Progenitor cell of endocrine pancreas (in vitro differentiated cells): ENCODE measurements at places on chromosomes 3 and 15.

- DNase-seq = no peak
Observed at GRCh38 chr3:170448584-170448983, 29.9 kb downstream of the CLDN11 start.

GRCh38 chr15:82535566-82536408, 4.5 kb downstream of the RPS17 start:
- DNase-seq = no peak

DNA sequence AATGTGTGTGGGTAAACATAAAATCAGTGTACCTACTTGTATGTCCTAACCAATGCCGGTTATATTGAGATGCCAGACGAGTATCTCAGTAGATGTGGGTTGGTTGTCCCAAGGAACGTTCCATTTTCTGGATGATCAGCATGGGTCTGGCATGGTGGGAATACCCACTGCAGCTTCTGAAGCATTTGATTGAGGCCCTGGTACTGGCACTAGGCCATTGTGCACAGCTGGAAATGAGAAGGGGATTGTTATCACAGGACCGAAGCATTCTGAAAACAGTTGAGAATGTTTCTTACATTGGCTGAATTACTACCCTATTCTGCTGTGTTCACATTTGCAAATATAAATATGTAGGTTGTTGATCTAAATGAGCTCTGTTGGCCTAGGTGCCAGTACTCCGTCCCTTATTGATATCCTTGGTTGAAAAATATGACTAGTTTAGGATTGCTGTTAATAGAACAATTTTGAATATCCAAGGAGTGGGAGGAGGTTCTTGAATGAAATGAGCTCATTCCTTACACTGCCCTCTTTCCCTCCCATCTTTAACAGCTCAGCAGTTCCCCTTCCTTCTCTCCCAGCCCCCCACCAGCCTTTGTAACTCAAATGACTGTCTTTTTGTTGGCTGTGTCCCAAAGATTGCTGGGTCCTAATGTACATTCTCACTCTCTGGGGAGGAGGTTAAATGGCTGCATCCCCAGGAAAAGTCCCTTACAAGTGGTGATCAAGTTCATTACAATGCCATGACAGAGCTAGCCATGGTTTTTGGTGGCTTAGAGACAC, 293.3 kb upstream of the TPM1 start:
- DNase-seq = no peak

- DNase-seq = no peak
Observed at GRCh38 chr3:67192466-67192865, 194.4 kb downstream of the KBTBD8 start.

- peak; percentile 44 for DNase-seq
Observed at GRCh38 chr15:75200765-75201615, 692 bp upstream of the C15orf39 start.

DNA sequence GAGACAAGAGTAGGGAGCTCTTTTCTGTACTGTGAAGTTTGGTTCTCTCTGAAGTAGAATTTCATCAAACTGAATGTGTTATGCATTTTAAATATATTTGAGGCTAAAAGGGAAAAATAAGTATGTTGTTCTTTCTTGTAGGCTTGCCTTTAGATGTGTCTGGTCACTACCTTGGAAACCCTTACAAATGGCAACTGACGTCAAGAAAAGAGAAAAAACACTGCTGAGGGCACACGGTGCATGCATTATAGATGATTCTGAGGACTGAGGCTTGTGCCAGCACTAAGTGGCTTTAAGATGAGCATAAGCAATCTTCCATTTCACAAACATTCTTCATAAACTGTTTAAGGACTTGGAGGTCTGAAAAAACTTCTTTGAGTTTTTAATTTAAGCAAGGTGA, 31.1 kb upstream of the ACTL6A start:
- no peak for DNase-seq
